Stimulated activated CD8-positive, alpha-beta memory T cell treated with anti-CD3 and anti-CD28 coated beads, Interleukin-2, amount 100 ng/mL, for 48 hours (primary cell): ENCODE measurements at places on chromosomes 5 and 9.

DNA sequence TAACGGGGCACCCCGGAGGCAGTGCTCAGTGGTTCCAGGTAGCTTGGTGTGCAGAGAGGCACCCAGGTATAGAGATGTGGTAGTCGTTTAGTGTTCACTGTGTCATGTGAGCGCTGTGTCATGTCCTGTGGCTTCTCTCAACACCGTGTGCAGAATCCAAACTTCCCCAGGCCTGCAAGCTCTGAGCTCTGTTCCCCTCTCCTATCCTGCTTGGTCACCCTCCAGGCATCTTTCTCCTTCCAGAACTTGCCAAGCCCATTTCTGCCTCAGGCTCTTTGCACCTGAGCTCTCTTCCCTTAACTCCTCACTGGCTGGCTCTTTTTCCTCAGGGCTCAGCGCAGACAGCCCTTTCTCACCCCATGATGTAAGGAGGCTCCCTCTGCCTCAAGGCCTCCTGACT is 64.8 kb downstream of the CARTPT start:
- no peak for DNase-seq

GRCh38 chr5:138831703-138832102 is 43.4 kb downstream of the LRRTM2 start:
- DNase-seq, result no peak

GRCh38 chr5:137179203-137179602 is 319.9 kb downstream of the SPOCK1 start:
- DNase-seq, result no peak

DNA sequence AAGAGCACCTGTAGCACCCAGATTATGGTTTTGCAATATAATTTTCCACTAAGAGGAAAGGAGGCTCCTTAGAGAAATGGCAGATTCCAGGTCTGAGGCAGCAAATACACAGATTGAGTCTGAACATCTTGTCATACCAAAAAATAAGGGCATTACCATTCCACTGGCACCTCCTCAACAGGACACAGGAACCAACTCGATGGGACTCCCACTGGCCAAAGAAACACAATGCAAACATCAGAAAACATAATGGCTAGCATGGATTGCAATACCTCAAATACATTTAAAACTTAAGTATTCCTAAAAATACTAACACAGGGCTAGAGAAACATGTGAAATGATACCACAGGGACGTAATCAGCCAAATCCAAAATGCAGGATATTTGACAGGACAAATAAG is 12.4 kb upstream of the RANBP17 start:
- no peak for DNase-seq

GRCh38 chr9:91815896-91816295 is 134.1 kb downstream of the ROR2 start:
- no peak for DNase-seq

DNA sequence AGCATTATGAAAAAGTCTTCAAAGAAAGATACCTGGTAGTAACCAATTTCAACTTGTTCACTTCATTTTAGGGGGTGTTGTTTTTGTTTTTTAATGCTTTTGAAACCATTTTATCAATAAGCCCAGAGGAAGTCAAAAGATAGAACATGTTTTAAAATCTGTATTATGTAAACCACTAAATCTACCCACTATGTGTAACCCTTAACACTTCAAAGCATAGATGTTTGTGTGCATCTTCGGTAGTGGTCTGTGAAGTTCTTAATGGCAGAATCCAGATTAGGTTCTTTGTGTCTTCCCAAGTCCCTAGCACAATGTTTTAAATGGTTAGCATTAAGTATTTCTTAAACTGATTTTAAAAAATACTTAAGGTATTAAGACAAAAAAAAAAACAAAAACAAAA is 6.3 kb downstream of the PLAA start:
- DNase-seq, result no peak

DNA sequence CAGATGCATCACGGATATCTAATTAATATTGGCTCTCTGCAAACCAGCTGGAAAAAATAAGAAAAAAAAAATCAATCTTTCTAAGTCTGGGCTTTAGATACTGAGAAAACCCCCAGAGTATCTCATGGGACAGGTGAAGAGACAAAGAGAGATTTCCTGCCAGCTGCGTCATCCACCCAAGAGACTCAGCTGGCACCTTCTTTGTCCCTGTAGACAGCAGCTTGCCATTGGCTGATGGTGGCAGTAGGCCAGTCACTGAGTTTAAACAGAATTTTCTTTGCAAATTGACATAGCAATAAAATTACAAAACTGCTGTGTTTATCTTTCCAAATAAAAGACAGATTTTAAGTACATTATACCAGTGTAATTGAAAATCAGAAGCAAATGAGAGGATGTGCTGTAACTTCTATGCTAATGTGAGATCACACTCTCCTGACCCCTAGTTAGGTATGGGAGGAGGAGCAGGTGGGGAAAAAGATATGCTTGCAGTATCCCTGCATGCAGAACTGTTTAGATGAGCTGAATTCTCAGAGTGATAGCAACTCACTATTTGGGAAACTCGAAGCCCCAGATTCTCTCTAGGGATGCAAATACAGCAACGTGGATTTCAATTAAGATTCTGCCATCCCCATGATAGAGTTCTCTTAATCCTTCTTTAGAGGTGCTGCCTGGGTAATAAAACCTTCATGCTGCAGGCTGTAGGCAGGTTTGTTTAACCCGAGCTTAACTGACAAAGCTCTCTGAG is 72.2 kb downstream of the NMUR2 start:
- no peak for DNase-seq

GRCh38 chr5:172188893-172189692 is 1.1 kb upstream of the STK10 start:
- DNase-seq, result no peak

GRCh38 chr9:2012347-2012746 is 2.8 kb upstream of the SMARCA2 start:
- no peak for DNase-seq

- no peak for DNase-seq
Observed at GRCh38 chr5:33806738-33807442, 84.9 kb downstream of the ADAMTS12 start.

GRCh38 chr9:105255421-105255820 is 11.0 kb downstream of the SLC44A1 start:
- DNase-seq, result no peak

DNA sequence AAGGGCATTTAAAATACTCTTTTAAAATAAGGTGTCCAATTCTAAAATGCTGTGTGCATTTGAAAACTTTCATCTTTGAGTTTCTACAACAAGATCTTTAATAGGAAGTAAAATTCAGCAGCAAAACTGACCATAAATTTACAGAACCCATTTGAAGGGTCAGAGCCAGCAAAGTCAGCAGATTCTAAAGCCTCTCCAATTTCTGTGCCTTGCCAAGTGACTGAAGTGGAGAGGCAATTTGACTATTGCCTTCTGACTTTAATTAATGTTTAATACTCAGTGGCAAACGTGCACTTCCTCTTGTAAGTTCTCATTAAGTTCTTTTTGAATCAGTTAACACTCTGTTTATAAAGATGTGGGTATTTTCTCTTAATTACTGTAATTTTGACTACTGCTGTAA is 155.2 kb downstream of the BAAT start:
- no peak for DNase-seq

DNA sequence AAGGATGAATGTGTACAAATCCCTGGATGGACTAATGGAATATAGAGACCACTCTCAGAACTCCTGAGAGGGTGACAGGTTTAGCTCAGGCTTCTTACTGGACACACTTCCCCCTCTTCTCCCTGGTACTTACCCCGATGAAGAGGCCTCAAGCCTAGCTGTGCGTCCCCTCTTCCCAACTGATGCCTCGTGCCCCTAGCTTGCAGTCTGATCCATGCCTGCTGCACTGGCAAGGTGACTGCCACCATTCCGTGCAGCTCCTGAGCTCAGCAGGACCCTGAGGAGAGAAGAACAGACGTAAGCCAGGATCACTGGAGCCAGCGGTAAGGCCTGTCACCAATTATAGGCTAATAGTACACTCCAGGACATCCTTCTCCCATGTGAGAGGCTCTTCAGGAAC is 5.5 kb upstream of the STOML2 start:
- DNase-seq, result no peak

- no peak for DNase-seq
Observed at GRCh38 chr9:129525656-129526196, 95.2 kb downstream of the C9orf50 start.

DNA sequence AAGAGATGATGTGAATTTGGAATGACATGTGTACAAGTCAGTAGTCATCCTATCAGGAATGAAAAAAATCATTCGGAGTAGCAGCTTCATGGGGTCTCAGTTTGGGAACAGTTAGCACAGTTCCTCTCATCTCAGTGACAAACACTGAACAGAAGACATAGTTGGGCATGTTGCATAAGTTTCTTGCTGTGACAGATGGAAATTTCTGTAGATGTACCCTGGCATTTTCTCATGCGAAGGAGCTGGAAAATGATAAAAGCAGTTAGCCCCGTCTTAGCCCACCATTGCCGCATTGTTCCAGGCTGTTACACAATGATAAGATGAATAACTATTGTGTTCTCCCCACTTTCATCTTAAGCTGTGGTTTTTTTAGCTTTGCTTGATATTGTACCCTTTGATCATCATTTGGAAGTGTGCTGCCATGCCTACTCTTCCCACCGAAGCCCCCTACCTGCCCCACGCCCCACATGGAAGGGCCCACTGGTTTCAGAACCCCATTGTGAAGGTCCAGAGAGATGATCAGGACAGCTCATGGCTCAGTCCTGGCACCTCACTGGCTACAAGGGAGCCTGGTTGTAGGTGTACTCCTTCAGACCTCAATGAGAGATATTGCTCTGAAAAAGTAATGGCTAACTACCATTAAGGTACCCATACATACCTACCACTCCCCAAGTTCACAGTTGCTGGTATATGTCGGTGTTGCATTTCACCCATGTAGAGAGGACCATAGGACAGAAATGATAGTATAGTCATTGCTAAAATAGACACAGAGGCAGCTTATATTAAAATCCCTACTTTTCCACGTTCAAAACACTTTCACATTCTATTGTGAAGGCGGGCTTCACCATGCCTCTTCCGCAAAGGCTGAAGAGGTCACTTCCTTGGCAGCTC is 38.8 kb downstream of the SFXN1 start:
- DNase-seq, result no peak

- DNase-seq, result no peak
Observed at GRCh38 chr9:87067426-87067825, 120.1 kb upstream of the GAS1 start.

DNA sequence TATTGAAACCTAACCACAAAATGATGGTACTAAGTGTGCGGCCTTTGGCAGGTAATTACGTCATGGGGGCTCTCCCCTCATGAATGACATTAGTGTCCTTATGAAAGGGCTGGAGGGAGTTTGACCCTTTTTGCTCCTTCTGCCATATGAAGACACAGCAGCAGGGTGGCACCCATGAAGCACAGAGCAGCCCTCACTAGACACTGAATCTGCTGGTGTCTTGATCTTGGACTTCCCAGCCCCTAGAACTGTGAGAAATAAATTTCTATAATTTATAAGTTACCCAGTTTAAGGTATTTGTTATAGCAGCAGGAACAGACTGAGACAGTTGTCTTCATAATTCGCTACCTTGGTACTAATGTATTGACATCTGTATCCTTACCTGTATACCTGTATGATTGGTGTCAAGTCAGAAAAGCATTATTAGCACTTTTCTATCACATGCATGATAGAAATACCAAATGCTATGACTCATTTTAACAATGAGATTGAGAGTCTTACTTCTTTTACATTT is 80.4 kb downstream of the GCNT4 start:
- DNase-seq, result no peak

GRCh38 chr5:54049963-54050362 is 260.4 kb downstream of the ARL15 start:
- DNase-seq, result no peak

DNA sequence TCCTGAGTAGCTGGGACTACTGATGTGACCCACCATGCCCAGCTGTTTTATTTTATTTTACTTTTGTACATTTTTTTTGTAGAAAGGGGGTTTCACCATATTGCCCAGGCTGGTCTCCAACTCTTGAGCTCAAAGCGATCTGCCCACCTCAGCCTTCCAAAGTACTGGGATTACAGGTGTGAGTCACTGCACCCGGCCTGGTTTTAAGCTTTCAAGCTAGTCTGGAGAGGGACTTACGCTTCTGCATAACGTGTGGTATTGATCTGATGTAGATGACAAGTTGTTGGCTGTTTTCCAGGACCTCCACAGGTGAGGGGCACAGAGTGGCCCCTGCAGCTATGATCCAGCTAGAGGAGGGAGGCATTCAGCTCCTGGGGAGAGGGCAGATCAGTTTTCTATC is 6.8 kb upstream of the CCL21 start:
- DNase-seq, result no peak

DNA sequence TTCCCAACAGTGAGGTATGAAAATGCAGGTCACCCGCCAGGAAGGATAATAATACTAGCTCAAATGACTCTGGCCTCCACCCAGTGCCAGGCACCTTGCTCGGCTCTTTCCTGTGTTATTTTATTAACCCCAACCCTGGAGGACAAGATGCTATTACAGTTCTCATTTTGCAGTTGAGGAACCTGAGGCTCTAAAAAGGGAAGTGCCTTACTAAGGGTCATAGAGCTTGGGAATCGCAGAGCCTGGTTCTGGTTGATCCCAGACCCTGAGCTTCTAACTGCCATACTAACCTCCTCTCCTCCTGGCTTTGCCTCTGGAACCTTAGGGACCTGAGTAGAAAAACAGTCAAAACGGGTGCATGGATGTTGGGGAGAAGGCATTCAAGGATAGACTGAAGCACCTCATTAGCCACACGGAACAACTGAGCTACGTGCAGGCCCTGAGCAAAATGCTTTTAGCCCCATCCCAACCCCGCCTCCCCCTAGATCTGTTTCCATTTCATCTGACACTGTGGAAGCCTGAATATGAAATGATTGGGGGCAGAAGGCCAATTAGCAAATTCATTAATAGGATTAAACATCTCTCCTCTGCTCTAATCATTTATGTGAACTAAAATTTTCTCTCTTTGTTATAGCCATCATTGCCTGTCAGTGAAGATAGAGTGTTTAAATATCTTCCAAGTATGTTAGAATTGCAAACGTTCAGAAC is 7.9 kb downstream of the KCNIP1 start:
- DNase-seq, result no peak

- DNase-seq, result no peak
Observed at GRCh38 chr5:83364312-83365299, 106.9 kb upstream of the VCAN start.

GRCh38 chr9:79425840-79426239 is 145.9 kb upstream of the TLE4 start:
- no peak for DNase-seq

- DNase-seq, result no peak
Observed at GRCh38 chr9:92480986-92481633, 1.2 kb downstream of the ASPN start.

- no peak for DNase-seq
Observed at GRCh38 chr5:343461-344401, 22.2 kb downstream of the AHRR start.

DNA sequence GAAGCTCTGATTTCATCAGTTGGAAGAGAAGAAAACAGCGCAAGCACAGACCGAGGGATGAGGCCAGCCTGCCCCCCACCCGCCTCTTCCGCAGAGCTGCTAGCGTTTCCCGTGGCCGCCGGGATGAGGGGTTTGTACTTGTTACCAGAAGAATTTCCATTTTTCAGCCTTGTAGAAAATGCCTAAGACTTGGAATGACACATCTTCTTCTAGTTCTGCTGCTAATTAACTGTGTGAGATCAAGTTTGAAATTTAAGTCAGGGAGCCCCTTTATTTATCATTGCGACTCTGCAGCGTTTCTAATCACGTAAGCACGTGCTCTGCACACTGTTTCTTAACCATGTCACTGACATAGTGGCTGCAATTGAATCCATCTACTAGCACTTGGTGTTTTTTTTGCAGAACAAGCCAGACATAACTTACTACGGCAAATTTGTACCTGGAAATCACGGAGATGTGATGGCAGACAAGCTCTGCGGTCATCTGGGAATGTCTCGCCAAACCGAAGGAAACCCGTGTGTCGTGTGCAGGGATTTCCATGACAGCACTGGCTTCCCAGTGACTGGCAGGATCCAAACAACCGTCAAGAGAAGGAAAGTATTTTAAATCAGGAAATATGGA is 41.8 kb upstream of the ROR2 start:
- DNase-seq, result no peak
